Endodermal cell (in vitro differentiated cells): ENCODE measurements at places on chromosomes 4 and X. TPM values are rescaled to one million over a fixed set of nuclear protein-coding genes. Genes with fewer than 3 reads are reported as not detected.

DNA sequence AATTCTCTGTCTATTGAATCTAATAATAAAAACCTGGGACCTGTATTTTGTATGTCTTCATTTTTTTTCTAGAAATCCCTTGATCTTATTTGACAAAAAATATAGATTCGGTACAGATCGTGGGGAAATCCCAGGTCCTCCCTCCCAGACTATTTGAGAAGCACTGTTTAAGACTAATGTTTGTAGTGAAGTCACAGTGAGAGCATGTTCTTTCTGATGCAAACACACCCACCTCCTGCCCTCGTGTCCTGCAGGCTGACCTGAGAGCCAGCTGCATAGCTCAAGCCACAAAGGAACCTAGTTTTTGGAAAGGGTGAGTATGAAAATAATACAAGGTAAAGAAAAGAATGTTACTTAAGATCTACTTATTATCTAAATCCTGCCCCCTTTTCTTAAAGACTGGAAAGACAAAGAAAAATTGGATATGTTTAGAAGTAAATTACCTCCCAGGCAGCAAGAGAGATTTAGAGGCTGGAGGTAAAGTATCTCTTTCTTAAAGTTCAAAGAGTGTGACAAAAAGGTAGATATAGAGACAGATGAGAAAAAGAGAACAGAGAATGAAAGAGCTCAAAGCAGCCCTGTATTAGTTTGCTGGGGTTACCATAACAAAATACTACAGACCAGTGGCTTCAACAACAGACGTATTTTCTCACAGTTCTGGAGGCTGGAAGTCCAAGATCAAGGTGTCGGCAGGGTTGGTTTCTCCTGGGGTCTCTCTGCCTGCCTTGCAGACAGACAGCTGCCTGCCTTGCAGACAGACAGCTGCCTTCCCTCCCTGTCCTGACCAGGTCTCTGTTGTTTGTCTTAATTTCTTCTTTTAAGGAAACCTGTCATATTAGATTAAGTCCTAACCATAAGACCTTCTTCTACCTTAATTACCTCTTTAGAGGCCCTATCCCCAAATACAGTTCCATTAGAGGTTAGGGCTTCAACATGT lies 20.4 kb upstream of the DCTD start:
- DNase-seq = no peak

The PDCL2 gene
- not detected in 2 replicates for total RNA-seq

The TMSB15C gene
- total RNA-seq = 5.8 and 7.1 TPM in 2 replicates

The LUZP4 gene
- total RNA-seq = not detected in 2 replicates

DNA sequence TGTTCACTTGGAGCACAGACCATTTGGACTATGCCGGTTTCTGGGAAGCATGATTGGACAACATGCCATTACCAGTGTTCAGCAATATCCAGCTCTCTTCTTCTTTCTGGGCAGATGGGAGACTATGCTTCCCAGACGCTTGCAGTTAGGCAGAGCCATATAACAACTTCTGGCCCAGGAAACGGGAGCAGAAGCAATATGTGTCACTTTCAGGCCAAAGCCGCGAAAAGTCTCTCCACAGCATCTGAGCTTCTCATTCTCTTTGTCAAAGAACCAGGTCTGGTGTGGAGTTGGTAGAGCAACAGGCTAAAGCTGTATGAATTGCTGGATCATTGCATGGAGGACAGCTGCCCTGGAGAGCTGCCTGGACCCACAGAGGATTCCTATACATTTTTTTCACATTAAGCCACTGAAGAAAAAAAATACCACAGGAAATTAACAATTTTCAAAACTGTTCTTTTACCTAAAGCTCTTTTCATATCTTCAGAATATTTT lies 131.4 kb upstream of the FRG1 start:
- DNase-seq = no peak

DNA sequence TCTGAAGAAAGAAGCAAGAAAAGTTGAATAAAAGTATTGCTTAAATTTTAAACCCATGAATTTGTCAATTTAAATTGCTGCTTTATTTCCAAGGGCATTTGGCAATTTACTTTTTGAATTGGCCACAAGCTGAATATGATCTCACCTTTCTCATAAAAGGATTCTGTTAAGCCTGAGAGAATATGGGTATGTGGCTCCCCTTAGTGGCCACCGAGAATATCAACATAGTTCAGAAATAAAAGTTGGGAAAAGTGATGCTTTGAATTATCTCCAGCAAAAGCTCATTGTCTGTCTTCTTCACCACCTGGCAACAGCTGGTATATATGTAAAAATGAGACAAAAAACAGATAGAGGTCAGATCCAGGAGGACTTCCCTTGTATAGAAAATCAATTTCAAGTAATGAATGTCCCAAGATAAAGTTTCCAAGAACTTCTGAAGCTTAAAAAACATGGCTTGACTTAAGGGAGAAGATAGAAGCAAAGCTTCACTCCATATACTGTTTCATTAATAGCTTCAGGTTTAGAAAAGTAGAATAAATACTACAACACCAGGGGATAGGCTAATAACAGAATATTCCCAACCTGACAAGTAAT lies 290.7 kb upstream of the FAM241A start:
- peak; percentile 58 for DNase-seq

DNA sequence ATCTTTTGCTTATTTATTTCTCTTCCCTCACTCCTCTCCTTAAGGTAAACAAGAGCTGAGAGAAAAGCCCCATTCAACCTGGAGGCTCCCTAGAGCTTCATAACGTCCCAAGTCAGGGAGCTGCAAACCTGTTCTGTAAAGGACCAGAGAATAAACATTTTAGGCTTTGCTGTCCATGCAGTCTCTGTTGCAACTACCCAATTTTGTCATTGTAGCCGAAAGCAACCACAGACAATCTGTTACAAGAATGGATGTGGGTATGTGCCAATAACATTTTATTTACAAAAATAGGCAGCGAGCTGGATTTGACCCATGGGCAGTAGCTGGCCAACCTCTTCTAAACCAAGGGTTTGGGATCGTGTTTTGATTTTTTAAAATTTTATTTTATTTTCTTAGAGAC lies 71.3 kb upstream of the TBL1X start:
- no peak for DNase-seq

The AWAT2 gene
- not detected in 2 replicates for total RNA-seq

DNA sequence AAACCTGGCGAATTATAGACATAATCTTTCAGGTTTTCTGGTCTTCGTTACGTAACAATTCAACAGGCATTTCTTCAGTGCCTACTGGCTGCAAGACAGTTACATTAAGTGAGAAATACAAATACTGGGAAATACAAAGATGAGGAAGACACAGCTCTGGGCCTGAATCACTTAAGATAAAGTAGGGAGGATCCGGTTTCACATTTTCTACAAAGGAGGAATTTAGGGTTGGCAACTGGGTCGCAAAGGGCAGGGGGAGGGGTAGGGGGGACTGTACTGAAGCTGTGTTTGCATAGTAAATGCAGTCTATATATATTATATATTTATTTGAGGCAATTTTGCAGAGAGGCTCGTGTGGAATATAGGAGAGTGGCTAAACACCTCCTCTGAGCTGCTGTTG lies 107.4 kb downstream of the MAML3 start:
- peak; percentile 66 for DNase-seq

The RBMXL3 gene
- total RNA-seq = not detected in 2 replicates

The DRD5 gene
- not detected in 3 replicates for total RNA-seq

- no peak for DNase-seq
Measured at GRCh38 chrX:100625985-100626491, 10.6 kb downstream of the TSPAN6 start.

DNA sequence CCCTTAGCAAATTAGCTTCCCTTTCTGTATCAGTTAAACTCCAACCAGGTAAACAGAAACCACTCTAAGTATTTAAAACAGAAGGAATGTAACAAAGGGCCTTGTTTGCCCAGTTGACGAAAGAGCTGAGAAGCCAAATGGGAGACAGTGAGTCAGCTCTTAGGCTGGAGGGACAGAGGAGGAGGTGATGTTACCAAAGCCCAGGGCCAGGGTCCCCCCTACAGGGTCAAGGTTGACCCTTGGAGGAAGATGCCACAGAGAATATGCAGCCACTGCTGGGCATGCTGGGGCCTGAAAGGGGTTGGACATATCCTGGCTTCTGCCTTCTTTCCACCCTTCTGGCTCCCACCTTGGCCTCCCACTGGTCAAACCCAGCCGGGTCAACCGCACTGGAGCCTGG lies 38.3 kb upstream of the LGI2 start:
- DNase-seq = peak; percentile 77

GRCh38 chrX:23559975-23560374 lies 107.3 kb upstream of the PRDX4 start:
- DNase-seq = peak; percentile 49

The MMAA gene
- 5.8 and 6.9 TPM in 2 replicates for total RNA-seq

The GPR173 gene
- total RNA-seq = 9.4 to 11.7 TPM (median 10.0 TPM) in 3 replicates

DNA sequence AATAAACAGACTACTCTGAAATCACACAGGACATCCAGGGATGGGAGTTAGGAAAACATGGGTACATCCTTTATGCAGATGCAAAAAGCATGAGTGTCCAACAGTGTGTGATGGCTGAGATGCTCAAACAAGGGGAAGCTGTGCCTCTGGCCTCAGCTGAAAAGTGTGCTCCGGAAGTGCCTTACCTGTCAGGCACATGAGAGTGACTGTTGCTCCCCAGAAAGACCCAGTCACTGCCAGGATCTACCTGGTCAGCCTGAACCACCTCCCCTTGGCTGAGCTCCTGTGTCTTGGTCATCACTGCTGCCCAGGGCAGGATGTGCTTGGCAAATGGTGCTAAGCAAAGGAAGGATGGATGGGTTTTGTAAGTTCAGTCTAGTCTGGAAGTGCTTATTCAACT lies 4.0 kb downstream of the PPP2R2C start:
- peak; percentile 24 for DNase-seq
